ENCODE measurements at places on chromosomes 7 and 10.

DNA sequence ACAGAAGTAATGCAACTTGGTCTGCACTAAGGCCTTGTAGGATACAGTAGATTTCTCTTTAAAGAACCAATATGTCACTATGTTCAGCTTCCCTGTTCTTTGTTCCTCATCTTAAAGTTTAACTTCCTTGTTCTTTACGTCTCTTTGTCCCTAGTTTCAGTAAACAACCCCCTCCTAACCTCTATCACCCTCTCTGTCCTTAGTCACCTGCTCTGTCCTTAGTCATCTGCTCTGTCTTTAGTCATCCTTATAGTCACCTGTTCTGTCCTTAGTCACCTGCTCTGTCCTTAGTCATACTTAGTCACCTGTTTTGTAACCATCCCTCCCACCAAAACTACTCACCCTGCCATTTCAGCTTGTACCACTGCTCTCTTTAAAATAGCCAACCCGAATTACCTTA is 144.6 kb upstream of the TMEM106B start:
- no peak for DNase-seq

DNA sequence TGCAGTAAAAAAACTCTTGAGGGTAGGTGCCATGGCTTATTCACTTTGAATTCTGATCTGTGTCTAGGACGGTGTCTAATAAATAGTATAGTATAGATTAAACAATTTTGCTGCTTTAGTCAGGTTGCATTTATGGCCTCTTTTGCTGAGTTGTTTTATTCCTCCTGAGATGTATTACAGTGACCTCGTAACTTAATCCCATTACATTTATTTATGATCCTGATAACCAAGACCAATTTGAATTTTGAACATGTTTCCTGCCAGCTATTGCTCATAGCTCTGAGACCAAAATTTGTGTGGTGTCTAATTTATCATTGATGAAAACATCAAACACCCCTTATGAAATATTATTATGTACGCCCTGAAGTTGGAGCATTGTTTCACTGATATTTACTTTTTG is 381.9 kb upstream of the SEMA3C start:
- DNase-seq = no peak

GRCh38 chr7:7265081-7266075 is 83.0 kb downstream of the C1GALT1 start:
- no peak for DNase-seq

DNA sequence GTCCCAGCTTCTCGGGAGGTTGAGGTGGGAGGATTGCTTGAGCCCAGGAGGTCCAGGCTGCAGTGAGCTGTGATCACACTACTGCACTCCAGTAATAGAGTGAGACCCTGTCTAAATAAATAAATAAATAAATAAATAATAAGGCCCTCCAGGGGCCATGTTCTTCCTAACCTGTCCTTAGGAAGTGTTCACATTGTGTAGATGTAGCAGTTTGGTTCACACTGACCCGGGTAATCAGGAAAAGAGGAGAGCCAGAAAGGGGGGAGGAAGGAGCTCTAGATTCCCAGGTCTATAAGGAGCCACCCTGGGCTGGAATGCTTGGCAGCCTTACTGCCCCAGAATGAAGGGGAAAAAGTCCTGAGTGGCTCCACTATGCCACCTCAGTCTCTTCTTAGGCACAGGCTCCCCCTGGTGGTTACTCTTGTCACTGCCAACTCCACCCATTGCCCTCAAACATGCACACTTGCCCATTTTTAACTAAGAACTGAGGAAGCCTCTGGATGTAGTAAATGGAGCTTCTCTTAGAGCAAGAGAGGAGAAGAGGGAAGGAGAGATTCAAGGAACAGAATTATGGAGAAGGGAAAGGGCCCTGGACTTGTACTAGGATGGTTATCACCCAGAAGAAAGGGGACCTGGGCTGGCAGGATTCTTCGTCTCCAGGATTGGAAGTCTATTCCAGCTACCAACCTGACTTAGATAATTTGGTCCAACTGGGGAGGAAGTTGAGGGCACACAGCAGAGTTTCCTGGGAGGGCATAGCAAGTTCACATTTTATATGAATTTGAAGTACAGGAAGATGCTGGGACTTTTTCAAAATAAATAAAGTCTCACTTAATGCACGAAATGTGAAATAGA is 7.8 kb downstream of the HPS6 start:
- DNase-seq = no peak

DNA sequence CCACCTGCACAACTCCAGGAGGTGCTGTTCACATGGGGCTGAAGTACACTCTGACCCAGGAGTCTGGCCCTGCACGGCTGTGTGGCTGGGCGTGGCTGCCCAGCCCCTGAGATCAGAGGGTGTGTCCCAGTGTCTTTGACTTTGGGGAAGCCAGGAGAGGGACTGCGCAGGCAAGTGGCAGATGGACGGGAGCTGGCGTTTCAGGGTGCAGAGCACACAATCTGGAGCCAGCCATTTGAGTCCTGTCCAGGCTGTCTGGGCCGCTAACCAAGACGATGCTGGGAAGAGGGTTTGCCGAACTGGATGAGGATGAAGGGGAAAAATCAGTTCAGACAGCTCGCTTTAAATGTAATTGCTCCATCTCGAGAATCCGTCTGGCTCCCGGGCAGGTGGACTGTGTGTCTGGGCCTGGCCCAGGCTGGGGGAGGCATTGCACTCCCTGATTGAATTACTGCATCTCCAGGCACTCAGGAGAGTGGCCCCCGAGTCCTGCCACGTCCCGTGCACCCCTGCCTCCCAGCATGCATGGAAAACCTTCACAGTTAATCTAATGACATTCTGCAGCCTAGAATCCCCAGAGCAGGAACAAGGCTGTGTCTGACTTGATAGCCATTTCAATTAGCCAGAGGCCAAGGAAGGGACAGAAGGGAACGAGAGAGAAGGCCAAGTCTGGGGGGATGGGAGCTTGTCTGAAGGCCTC is 120.8 kb upstream of the NANOS1 start:
- DNase-seq = no peak

DNA sequence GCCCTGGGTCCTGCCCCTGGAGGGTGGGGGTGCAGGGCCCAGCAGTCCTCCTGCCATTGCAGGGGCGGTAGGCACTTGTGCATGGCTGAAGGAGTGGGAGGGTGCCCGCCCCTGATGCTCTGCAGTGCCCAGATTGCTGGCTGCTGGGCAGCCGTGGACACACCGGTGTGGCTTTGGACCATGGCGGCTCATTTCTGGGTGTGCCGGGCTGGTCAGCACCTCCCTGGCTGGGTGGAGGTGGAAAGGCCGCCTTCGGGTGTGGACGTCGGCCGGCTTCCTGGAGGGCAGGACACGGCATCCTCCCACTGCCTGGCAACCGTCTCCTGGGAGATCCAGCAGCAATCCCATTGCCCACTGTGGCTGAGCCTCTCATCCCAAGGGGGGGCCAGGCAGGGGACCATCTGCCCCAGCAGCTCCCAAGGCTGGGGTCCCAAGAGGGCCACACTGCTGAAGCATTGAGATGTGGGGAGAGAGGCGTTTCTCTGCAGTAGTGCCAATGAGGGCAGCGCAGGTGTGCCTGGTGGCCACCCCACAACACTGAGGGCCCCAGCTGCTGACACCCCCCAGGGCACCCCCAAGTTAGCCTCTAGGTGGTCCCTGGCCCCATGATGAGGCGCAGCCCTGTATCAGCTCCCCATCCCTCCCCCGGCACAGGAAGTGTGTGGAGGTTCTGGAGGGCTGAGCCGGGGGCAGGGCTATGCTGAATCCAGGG is 12.9 kb downstream of the TTYH3 start:
- no peak for DNase-seq

DNA sequence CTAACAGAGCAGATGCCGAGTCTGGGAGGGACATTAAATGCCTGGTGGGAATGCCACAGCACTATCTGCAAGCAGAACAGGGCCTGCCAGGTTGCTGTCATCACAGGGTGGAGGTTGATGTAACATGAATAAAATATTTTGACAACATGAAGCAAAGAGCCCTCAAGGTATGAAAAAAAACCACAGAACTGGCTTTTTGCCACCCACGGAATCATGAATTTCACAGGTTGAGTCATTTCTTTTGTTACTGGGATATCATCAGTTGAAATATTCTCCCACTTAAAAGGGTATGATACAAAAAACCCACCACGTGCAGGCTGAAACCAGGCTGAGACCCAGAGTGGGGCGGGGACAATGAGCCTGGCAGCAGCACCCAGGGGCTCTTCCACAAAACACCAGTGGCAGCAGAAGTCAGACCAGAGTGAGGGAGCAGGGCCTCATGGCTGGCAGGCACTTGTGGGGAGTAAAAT is 220.1 kb downstream of the TNS3 start:
- peak; percentile 62 for DNase-seq

DNA sequence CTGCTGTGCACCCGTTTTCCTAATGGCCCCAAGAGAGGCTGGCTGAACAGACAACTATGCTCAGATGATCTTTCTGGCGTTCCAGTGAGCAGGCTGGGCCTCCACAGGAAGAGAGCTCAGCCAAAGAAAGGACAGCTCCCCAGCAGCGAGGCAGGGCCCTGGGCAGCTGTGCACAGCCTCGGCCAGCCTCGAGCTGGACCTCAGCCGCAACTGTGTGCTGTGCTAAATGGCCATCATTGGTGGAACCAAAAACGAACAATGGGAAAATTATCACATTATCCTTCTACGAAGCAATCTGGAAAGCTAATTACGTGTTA is 97.5 kb downstream of the CTBP2 start:
- no peak for DNase-seq
